Effector memory CD4-positive, alpha-beta T cell (primary cell): ENCODE measurements at places on chromosomes 11 and 22.

DNA sequence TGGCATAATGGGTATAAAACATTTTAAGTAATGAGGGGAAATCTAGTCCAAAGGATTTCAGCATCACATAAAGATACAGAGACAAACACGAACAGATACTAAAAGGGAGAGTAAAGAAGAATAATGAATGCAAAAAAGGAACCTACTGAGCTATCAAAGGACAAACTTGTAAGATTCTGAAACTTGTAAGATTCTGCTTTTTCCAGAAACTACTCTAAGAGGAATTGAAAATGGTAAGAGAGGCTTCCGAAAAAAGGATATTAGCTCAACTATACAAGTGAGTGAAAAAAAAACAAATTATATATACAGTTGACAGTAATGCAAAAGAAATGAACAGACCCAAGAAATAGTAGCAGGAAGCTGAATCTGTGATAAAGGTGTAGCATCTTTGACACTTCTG is 37.7 kb downstream of the POLD3 start:
- DNase-seq, result no peak

- DNase-seq, result no peak
Measured at GRCh38 chr11:48014917-48015316, 34.6 kb downstream of the PTPRJ start.

DNA sequence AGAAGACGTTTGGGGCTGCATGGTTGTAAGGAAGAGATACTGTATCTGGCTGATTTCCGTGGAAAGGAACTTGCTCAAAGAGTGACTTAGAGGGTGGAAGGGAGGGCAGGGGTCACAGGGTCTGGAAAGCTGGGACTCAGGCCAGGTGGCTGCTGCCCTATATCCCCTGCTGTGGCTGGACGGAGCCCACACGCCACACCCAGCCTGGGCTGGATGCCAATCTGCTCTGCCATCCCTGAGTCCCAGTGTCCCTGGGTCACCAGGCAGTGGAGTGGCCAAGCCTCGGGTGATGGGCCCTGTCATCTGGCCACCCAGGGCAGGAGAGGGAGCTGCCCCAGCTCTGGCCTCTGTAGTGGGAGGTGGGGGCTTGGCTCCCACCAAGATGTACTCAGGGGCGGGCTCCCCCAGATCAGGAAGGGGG is 26.5 kb upstream of the KRTAP5-7 start:
- no peak for DNase-seq

GRCh38 chr11:21121991-21122390 is 452.6 kb downstream of the NELL1 start:
- DNase-seq, result no peak

GRCh38 chr22:48336339-48337060 is 1491.2 kb downstream of the BRD1 start:
- DNase-seq, result no peak

DNA sequence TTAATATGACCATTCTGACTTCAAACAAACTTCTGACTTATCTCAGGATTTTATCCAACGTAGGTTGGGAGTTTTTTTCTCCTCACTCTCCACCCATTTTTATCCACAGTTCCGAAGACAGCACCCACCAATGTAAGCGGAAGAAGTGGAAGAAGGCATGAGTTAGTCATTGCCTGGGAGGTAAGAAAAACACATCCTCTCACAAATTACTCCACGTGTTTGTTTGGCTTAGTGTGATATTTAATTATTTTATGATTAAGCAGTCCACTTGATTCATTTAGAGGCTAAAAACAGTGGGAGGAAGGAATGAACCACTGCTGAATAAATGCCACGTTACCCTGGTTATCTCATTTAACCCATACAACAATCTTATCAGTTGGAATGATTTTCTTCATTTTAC is 389.6 kb upstream of the ARHGAP42 start:
- DNase-seq, result no peak

DNA sequence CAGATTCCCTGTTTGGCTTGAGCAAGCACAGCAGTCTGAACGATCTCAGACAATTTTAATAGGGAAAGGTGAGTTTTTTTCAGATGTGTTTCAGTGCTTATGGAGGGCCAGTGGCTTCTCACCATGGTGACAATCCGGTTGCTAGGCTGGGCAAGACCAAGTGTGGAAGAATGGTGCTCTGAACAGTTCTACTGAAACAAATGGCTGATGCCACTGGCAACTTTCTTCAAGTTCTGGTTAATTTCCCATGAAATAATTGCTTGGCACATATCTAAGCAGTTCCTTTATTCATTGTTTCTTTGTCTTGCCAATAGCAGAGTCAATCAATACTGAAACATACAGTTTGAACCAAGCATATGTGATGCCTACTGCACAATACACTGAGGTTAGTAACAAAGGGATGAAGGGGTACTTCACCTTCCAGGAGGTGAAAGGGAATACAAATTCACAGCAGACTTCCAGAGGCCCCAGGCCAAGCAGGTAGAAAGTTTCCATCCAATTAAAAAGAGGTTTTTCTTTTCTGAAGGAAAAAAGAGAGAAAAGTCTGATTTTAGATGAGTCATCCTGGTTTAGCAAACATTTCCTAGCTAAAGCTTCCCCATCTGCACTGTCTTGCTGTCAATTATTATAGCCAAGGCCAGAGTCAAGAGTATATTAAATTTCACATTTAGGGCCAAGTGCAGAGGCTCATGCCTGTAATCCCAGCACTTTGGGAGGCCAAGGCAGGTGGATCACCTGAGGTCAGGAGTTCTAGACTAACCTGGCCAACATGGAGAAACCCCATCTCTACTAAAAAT is 21.2 kb upstream of the NDUFC2 start:
- DNase-seq, result no peak

- DNase-seq, result no peak
Measured at GRCh38 chr11:36013950-36014897, 70.4 kb downstream of the LDLRAD3 start.

GRCh38 chr11:114001416-114001815 is 26.5 kb downstream of the HTR3A start:
- no peak for DNase-seq

- DNase-seq, result no peak
Measured at GRCh38 chr22:39514373-39514973, 5.9 kb upstream of the ATF4 start.

GRCh38 chr22:45579806-45580725 is 77.4 kb downstream of the FBLN1 start:
- no peak for DNase-seq

- DNase-seq, result no peak
Measured at GRCh38 chr22:27028093-27028492, 370.7 kb downstream of the MIAT start.

- no peak for DNase-seq
Measured at GRCh38 chr11:86013713-86014112, 55.2 kb downstream of the PICALM start.

DNA sequence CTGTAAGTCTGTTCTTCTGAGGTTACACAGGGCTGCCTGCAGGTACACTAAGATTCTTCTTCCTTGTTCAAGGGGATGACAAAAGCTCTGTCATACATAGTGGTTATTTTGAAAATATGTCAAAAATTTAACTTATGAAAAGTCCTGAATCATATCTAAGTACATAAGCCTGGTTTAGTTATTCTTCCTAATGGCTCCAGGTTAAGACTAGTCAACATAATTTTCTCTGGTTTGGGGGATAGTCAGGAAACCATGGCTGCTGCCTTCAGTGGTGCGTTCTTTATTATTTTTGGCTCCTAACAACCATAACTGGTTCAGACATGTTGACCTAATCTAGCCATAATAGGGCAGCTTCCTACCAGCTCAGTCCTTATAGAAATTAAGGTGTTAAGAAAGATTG is 257.4 kb upstream of the DDI1 start:
- no peak for DNase-seq

- DNase-seq, result no peak
Measured at GRCh38 chr11:85869781-85870180, 14.6 kb downstream of the CCDC83 start.

DNA sequence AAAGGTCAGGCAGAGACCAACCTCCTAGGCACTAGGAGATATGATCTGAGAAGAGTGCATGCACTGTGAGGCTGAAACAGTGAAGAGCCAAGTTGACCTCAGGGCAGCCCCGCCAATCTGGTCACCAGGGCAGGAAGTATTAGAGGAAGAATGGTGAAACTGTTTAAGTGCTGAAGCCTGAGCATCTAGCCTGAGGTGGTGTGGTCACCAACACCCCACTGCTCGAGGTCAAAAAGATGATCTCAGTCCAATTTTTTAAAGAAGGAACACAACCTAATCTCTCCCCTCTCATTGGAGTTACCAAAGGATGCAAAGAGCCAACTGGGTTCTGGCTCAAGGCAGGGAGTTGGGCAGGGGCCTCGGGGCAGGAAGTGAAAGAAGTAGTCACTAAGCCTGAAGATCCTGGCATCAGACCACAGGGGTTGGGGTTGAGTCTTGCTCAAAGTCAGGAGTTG is 4.0 kb downstream of the APBB1 start:
- DNase-seq, result no peak

GRCh38 chr22:50293441-50294318 is 13.8 kb downstream of the PLXNB2 start:
- no peak for DNase-seq

- no peak for DNase-seq
Measured at GRCh38 chr11:89327885-89328284, 150.2 kb downstream of the TYR start.

- DNase-seq, result no peak
Measured at GRCh38 chr11:100575860-100576717, 111.0 kb upstream of the ARHGAP42 start.

- DNase-seq, result no peak
Measured at GRCh38 chr11:102138670-102139069, 28.4 kb downstream of the YAP1 start.

DNA sequence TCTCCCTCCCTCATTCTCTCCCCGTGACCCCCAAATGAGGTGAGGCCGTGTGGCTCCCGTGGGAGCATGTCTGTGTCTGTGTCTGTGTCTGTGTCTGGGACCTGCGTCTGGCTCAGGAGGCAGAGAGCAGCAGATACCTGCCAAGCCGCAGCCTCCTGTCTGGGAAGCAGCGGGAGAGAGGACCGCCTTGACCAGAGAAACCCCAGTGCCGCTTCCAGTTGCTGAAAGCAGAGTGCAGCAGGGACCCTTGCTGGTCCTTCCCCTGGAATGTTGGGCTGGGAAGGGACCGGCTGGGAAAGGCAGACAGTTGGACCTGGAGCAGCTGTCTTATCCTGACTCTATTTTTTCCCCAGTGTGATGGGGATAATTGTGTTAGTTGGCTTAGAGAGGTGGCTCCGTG is 525 bp downstream of the CSDC2 start:
- DNase-seq, result no peak

- no peak for DNase-seq
Measured at GRCh38 chr22:19173047-19174035, 5.2 kb downstream of the SLC25A1 start.

DNA sequence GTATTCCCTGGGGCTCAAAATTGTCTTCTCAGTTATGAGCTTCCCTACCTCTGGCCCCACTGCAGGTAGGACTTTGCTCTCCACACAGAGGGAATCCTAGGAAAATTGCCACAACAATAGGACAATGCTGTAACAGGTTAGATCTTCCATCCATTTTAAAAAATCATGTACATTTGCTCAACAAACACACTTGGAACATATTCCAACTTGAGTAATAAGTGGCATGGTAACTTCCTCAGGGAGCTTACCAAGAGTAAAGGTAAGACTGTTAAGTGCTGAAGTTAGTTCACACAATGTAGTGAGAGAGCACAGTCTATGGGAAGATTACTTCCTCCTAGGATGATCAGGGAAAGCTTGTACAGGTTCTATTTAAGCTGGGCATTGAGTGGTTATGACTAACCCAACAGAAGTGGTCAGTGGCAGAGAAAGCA is 78.9 kb upstream of the BIRC3 start:
- DNase-seq, result no peak

DNA sequence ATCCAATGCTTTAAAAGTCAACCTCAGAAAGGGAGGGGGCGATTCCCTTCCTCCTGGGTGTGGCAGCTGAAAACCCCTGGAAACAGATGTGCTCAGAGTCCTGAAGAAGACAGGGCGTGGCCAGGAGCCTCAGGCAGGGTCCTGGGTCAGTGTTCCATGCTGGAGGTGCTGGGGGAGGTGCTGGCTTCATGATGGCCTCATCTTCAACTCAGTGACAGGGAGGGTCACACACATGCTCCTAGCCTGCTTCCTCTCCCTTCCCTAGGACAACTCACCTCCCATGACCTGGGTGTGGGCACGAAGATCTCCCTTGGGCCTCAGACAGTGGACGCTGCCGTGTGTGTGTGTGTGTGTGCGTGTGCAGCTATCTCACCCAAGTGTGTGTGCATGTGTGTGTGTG is 245.6 kb upstream of the B3GAT1 start:
- no peak for DNase-seq

DNA sequence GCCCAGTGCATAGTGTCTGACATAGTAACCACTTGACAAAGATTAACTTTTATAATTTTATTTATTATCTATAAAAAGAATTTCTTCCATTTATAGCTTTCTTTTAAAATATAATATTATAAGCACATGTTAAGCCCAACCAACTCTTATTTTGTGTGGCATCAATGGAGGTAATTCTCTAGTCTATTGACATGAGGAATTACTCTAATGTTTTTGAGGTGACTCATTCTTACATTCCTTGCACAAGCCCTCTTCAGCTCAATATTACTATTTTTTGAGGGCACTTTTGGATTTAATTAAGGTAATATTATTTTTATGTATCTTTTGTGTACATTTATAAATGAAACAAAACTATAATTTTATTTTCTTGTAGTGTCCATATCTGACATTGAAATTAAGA is 59.6 kb downstream of the AASDHPPT start:
- DNase-seq, result no peak

DNA sequence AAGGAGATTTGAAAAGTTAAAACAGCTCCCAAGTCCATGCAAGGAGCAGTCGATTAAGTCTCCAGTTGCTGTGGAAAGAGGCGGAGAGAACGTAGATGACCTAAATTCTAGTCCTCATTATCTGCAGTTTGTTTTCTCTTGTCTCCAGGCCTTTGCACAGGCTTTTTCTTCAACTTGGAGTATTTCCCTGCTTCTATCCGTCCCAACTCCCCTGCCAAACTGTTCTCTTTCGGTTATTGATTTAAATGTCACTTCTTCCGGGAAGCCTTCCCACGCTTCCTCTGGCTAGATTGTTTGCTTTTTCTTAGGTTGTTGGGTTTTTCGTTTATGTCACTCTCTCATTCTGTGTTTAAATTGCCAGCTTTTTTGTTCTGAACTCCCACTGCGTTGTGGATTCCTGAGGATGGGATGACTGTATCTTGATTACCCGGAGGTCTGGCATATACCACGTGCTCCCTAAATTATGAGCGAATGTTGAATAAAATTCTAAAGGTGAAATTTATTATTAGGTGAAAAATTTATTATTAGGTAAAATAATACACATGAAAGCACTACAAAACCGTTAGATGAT is 463 bp downstream of the TMEM126B start:
- DNase-seq, result no peak

DNA sequence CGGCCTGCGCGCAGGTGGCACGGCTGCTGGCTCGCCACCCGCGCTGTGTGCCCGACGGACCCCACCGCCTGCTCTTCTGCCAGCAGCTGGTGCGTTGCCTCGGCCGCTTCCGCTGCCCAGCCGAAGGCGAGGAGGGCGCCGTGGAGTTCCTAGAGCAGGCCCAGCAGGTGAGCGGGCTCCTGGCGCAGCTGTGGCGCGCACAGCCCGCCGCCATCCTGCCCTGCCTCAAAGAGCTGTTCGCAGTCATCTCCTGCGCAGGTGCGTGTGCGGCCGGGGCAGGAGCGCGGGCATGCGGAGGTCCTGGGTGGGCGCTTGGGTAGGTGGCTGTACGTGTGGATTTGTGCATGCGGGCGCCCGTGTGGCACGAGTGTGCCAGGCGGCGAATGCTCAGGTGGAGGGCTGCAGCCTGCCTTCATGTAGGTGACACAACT is 8.0 kb downstream of the USP35 start:
- DNase-seq, result no peak
